ENCODE measurements at places on chromosomes 16 and 17.
A peak's percentile ranks its signal among the peaks of the same experiment; 100 is the strongest.

DNA sequence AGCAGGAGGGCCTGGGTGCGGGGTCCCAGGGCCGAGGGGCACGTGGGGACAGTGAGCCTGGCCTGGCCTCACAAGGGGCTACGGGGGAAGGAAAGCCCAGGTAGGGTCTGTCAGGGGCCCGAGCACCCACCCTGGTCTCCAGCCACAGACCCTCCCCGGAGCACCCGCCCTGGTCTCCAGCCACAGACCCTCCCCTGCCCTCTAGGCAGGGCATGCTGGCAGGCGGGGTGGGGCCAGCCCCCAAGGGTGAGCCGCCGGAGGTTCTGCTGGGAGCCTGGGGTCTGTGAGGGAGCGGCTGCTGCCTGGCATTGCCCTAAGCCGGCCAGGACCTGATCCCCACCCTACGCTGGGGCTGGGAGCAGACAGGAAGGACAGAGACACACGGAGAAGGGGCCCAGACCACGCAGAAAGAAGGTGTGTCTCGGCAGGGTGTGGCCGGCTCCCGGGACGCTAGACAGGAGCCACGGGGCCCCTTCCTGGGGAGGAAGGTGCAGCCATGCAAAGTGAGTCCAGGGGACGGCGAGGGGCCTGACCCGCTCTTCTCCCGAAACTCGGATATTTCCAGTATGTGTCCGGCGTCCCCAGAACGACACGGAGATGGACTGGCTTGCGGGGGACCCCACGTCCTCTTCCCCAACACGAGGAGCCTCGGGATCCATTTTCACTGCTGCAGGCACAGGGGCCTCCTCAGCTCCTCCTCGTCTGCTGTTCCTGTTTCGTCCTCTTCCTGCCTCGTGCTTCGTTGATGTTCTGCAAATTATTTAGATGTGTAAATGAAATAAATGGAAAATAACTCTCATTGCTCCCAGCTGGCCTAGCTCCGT, 15.5 kb downstream of the UTS2R start:
- DNase-seq = no peak

DNA sequence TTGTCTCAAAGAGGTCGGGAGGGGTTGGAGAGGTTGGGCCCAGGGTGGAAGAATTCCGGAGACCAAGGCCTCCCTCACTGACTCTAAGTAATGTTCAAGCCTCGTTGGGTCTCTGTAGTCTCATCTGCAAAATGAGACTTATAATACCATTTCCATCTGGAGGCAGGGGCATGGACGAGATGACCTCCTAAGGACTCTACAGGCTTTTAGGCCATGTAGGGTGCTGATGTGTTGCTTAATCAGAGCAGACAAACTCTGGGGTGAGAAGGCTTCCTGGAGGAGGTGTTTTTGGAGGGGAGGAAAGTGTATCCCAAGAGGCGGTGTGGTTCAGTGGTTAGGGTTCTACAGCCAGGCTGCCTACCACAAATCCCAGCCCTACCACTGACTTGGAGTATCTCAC, 3.1 kb downstream of the SPPL2C start:
- no peak for DNase-seq

- no peak for DNase-seq
Measured at GRCh38 chr17:51165680-51166197, 472 bp upstream of the NME2 start.

DNA sequence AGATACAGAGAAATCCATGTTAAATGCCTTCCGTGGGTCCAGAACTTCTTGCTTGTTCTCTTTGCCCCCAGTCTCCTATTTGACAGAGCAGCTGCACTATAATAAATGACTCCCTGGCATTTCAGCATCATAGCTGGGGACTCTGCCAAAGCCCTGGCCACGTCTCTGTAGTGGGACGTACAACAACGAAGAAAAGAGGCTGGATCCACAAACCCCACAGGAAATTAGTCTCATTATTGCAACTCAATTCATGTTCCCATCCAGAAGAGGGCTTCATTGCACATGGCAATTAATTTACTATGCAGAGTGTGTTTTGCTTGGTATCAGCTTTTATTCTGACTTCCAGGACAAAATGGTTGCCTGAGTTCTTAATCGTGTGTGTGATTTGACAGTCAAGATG, 121.3 kb downstream of the CDH13 start:
- DNase-seq = peak; percentile 11

GRCh38 chr17:64459284-64459747, 10.4 kb downstream of the MILR1 start:
- no peak for DNase-seq

GRCh38 chr17:291587-291986, 61.0 kb downstream of the RPH3AL start:
- no peak for DNase-seq

DNA sequence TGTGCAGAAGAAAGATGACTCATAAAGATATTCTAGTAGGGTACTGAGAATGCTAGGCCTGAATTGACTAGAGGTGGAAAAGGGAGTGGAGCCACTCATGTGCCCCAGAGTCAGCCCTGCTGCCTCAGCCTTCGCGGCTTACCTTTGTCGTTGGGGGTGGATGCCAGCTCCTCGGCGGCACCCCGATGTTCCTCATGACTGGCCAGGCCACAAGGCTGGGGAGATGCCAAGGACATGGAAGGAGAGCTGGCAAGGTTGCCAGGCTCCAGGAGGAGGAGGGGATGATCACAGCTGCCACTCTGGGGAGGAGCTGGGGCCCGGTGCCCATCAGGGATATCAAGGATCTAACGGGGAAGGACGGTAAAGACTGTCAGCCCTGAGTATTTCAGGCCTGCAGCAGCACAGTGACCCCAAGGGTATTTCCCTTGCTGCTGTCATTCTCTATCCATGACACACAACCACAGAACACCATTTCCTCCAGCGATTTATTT, 9.7 kb upstream of the SLC35B1 start:
- DNase-seq = no peak

DNA sequence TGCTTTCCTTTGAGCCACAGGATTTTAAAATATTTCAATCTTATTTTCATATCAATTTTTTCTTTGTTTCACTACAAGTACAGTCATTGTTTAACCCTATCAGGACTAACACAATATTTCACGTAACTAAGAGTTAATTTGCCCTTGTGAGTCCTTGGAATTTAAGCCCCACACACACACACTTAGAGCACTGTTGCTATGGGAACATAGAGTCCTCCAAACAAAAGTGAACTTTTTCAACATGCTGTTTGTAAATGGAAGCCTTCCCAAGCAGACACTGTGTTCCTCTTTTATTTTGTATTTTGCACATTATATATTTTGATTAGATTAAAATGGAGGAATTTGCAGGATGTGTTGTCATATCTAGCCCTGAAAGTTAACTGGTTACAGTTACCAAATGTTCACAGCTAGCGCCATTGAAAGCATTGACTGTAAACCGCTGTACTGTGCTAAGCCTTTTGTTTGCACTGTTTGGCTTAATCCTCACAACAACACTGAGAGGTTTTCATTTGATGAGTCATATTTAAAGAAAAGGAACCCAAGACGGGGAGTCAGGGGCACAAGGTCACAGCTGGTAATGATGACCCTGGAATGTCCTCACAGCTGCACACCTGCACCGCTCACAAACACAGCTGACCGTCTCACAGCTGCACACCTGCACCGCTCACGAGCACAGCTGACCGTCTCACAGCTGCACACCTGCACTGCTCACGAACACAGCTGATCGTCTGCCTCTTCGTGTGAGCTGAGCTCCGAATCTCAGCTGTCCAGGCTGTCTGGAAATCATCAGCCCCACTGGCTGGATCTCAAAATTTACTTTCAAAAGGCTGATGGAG, 6.3 kb downstream of the HSBP1 start:
- DNase-seq = no peak

GRCh38 chr17:60145006-60145935, 4.5 kb upstream of the CA4 start:
- DNase-seq = no peak

DNA sequence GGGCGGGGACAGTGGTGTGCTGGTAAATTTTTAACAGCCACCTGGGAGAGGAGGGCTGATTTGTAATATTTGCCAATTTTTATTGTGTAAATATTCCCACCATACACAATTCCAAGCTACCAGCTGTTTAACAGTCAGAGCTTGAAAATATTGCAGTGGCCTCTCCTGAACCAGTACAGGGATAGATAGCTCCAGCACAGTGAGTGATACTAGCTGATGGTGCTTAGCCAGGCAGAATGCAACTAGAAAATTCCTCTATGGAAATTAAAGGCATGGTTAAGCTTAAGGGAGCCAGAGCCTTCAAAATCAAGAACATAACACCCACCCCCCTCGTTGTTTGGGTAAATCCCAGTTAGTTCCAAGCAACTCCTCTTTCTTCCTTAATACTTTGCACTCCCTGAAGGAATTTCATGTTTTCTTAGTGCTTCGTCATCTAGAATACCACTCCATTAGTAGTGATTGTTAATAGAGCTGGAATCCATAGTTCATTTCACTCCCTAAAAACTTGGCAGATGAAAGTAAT, 96.6 kb downstream of the CYB561 start:
- no peak for DNase-seq

DNA sequence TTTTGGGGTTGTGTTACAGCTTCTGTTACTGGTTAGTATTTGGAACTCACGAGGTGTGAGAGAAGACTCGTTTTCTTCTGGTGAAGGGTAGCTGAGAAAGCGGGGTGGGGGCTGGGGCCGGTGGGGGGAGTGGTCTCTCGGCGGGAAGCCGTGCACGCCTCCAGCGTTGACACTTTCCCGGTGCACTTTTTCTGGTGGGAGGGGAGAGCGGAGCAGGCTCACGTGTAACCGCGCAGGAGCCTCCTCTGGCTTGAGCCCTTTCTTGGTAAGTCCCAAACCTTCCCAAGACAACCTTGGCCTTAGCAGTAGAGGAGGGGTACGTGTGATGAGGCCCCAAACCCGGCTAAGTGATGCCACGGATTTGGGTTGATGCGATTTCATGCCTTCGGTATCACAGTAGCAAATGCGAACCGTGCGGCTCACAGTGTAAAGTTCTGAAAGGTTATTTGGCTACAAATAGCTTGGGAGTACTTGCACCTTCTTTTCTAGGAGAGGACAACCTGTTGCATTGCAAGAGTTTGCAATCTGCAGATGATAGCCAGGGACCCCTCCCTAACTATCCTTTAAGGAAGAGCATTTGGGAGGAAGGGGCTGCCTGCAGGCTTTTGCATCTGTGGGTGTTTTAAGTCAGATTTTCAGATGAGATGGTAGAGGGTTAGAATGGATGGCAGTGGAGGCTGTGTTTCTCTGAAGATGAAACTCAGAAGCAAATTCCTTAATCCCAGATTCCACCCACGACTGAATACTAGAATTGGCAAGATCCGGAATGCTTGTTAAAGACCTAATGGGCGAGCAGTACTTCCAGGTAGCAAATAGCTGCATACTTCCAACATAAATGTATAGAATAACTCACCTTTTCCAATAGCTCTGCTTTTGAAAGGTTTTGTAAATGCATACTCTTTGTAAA, 1.5 kb downstream of the HLF start:
- no peak for DNase-seq

- no peak for DNase-seq
Measured at GRCh38 chr17:55774846-55775271, 24.0 kb downstream of the PCTP start.

DNA sequence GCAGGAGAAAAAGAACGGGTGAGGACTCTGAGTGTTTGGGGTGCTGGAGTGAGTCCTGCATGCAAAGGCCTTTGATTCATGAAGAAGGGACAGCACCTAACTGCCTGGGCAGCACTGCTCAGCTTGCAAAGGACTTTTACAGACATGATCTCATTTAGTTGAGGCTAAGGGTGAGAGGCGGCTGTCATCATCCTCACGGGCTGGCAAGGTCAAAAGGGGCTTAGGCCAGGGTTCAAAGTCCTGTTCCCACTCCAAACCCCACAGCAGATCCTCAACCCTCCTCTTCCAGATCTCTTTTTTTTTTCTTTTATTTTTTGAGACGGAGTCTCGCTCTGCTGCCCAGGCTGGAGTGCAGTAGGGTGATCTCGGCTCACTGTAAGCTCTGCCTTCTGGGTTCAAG, 4.8 kb downstream of the RHBDF2 start:
- DNase-seq = no peak

- no peak for DNase-seq
Measured at GRCh38 chr17:29216856-29217255, 29.8 kb upstream of the CRYBA1 start.

- no peak for DNase-seq
Measured at GRCh38 chr17:54901230-54901822, 674 bp downstream of the TOM1L1 start.

- no peak for DNase-seq
Measured at GRCh38 chr16:4936181-4936990, 562 bp downstream of the PPL start.

DNA sequence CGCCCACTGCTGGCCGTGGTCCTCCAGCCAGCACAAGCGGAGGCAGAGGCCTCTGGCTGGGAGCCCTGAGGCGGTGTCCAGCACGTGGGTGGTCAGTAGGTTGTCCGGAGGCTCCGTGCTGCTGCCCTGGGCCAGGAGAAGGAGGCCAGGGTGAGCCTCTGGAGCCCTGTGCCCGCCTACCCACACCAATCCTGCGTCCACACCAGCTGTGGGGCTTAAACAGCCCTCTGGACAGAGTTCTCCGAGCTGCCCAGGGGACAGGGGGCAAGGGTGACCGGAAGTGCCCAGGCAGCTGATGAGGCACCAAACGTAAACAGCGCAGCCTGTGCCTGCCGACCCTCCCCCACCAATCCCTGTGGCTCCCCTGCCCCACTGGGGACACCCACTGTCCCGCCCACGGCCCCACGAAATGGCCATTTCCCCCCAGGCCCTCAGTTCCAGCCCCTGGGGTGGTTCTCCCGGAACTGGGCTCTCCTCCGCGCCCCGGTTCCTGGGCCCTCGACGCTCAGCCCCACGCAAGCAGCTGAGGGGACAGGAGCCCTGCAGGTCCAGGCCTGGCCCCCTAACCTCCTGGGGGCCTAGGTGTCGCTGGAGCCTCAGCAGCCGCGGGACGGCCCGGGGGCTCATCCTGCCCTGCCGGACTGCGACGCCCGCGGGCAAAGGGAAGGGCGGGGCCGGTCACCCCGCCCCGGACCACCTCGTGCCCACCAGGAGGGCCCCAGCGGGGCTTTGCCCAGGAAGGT, 27.9 kb upstream of the DBNDD1 start:
- no peak for DNase-seq

DNA sequence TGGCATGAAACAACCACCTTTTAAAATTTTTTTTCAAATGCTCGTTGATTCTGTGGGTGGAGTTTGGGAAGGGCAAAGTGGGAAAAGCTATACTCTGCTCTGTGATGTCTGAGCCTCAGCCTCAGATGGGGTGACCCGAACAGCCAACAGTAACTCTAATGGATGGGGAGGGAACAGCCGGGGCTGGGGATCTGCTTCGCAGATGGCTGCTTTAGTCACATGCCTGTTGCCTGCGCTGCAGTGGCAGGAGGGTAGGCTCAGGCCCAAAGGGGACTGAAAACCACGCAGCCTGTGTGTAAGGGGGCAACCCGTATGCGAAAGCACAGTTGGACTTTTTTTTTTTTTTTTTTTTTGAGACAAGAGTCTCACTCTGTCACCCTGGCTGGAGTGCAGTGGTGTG, 14.9 kb upstream of the MAPK3 start:
- DNase-seq = no peak

All from foreskin melanocyte (primary cell).